Stimulated activated CD4-positive, alpha-beta T cell treated with anti-CD3 and anti-CD28 coated beads, Interleukin-1b, Interleukin-23, amount 100 ng/mL, for 1 hour (primary cell): ENCODE measurements at places on chromosomes 16 and 17.

- no peak for DNase-seq
Measured at GRCh38 chr17:41907185-41907556, 11.6 kb downstream of the ACLY start.

DNA sequence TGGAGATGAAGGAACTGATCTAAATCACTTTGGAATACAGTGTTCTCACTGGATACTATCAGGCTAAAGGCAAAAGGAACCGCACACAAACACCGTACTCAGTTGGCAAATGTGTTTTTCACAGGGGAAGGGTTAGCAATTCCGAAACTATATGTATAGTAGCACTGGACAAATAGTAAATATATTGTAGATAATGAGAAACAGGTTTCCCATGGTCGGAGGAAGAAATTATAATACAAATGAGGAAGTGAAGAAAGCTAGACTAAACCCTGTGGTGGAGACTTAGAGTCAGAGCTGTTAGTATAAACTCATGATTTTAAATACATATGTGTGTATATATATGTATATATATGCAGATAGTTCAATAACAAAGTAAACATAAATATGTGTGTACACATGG is 414.1 kb upstream of the SALL1 start:
- DNase-seq = no peak

- DNase-seq = no peak
Measured at GRCh38 chr17:78539781-78540180, 37.4 kb downstream of the DNAH17 start.

- DNase-seq = no peak
Measured at GRCh38 chr16:87412996-87413421, 20.9 kb downstream of the MAP1LC3B start.

GRCh38 chr17:79073706-79074088 is 927 bp upstream of the ENGASE start:
- no peak for DNase-seq

DNA sequence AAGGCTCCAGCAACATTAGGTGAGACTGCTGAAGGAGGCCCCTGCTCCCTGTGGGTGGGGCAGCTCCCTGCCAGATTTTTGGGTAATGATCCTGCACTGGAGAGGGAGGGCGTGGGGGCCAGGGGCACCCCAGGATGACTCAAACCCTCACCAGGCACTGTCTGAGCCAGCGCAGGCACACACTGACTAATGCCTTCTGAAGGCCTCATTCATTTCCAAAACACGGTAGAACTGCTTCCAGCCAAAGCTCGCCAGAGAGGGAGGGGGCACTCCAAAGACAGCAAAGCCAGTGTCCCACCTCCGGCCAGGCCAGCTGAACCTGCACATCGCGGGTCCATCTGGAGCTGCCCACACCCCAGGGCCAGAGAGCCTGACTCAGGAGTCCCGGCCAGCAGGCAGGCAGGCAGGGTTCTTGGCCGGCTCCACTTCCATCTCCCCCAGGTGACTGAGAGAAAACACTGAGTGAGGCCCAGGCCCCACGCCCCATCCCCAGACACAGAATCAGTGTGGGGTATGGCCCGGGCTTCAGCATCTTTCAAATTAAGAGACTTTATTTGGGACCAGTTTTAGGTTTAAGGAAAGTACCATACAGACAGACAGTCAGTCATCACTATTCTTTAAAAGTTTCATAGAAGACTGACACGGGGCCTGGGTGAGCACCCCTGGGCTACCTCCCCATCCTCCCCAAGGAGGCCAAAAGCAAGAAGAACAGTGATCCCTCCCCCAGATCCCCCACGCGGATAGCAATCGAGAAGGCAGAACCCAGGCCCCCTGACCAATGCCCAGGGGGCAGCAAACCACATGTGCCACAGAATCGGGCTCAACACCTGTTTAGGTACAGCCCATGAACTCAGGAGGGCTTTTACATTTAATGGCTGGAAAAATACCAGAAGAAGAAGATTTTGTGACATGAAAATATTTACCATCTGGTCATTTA is 2.3 kb downstream of the PIEZO1 start:
- DNase-seq = no peak

DNA sequence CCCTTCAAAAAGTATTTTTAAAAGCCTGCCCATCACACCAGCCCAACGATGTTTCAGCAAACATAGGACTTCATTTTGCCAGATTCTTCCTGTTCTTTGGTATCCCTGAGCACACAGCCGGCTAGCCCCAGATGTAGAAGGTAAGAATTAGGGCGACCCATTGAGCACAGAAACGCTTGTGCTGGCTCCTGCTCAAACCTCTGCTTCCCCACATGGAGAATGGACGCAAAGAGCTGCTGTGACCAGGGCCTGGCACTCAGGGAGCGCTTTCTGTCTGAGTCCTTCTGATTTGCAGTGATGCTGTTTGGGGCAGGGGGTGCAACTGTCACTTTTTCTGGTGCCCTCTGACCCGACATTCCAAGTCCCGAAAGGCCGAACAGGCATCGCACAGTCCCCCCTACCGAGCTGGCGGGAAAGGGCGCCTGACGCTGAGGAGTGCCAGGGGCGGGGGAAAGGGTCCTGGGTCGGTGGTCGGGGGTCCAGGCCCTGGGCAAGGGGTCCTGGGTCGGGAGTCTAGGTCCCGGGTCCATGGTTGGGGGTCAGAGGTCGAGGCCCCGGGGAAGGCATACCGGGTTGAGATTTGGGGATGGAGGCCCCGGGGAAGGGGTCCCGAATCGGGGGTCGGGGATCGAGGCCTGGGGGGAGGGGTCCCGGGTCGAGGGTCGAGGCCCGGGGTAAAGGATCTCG is 930 bp downstream of the CHMP1A start:
- DNase-seq = no peak

GRCh38 chr17:31558748-31559583 is 167.5 kb downstream of the RAB11FIP4 start:
- peak; percentile 47 for DNase-seq

DNA sequence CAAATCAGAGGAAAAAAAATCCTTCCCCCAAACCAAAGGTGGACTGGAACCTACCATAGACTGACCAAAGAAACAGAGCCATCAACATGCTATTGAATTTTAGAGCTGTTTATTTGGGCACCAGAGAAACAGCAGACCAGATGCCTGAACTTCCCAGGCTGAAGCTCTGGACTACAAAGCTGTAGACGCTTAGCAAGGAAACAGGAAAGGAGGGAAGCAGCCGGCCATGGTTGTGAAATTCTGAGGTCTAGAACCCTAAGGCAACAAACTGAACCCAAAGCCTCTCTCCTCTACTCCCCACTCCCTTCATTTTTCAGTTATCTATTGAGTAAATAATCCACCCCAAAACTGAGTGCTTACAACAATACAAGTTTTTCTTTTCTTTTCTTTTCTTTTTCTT is 45.4 kb upstream of the MEIOC start:
- no peak for DNase-seq

GRCh38 chr17:11643851-11644250 is 45.6 kb downstream of the DNAH9 start:
- DNase-seq = no peak

GRCh38 chr16:609316-609715 is 19.4 kb downstream of the RAB40C start:
- no peak for DNase-seq

DNA sequence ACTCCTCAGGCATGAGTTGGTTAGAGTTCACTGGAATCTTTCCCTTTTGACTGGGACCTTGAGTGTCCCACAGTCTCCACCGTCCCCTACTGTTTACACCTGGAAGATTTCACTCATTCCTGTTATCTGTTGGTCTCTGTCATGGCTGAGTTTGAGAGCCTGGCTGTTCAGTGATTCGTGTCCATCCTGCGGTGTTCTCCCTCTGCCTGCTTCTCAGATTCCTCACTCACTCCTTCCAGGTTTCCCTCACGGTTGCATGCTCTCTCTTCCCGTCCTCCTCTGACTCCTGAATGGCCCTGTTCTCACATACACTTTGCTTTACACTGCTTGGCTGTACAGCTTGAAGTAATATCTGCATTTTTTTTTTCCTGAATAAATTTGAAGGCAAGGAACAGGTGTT is 24.5 kb downstream of the OR1D5 start:
- DNase-seq = no peak

DNA sequence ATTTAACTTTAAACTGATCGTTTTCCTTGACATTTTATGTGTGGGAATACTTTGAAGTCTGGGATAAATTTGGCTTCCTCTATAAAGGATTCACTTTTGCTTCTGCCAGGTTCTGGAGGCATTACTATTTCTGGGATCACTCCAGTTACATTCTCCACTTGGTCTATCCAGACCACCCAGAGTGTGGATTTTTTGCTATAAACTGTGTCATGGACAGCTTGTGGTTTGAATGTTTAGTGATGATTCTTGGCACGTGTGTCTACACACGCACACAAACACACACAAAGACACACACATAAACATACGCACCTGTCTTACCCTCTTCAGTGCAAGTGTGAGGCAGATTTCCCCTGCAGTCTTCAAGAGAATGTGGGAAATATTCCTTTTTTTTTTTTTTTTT is 27.4 kb upstream of the MSI2 start:
- no peak for DNase-seq

DNA sequence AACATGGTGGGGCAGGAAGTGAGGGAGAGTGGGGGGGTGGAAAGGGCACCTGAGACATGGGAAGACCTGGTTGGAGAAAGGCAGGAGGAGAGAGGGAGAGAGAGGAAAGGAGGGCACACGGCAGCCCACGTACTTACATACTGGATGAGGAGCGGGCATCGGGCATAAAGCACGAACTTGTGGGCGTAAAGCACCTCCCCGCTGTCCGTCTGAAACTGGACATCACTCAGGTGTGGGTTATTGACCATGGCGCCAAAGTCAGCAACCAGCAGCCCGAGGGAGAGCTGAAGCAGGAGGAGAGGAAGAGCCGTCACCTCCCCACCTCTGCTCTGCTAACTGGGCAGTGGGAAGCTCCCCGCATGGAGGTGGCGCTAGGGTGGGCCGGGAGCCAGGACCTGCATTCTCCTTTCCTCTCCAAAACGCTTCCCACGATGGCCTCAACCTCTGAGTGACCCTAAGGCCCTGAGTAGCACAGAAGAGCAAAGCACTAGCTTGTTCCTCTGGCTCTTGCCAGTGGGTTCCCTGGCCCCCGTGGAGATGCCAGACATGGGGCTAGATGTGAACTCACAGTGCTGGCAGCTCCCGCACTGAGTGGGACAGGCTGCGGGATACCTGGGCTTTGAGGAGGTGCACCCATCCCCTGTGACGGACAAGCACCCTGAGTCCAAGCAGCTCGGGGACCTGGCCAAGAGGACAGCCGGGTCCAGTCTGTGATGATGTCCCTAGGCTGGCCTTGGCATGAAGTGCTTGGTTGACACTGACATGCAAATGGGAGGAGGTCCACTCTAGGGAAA is 16.9 kb downstream of the SLX4 start:
- DNase-seq = no peak

- no peak for DNase-seq
Measured at GRCh38 chr17:57236686-57237299, 19.5 kb upstream of the MSI2 start.

GRCh38 chr17:41586863-41587495 is at the start of gene KRT14:
TSS of gene KRT14 (minus strand) at chr17:41586895. CDS start at chr17:41586834, 61 bp downstream.
- DNase-seq = no peak

DNA sequence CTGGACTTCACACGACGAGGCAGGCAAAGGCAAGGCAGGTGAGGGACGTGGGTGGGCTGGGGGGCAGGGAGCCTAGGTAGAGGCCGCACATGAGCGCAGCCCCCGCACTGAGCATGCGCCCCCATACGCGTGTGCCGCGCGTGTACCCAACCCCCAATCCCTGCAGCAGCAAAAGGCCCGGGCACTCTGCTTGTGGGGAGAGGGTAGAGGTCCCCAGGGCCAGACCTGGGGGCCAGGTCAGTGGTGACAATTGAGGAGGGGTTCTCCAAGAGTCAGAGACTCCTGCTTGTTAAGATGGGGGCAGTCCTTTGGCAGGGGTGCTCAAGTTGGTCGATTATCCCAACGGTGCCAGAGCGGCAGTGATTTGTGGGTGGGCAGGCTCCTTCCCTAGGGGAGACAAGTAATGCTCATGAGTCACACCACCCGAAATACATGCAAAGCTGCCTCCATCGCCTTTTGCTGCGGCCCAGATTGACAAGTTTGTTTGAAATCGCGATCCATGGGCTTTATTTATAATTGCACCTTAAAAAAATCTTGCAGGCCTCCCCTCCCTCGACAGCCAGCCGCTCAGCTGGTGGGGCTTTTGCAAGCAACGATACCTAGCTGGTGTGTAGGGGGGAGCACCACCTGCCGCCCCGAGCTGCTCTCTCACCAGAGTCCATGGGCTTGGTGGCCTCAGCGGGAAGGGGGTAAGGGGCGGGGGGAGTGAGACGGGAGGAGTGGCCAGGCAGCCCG is 1.1 kb upstream of the GIT1 start:
- DNase-seq = no peak

DNA sequence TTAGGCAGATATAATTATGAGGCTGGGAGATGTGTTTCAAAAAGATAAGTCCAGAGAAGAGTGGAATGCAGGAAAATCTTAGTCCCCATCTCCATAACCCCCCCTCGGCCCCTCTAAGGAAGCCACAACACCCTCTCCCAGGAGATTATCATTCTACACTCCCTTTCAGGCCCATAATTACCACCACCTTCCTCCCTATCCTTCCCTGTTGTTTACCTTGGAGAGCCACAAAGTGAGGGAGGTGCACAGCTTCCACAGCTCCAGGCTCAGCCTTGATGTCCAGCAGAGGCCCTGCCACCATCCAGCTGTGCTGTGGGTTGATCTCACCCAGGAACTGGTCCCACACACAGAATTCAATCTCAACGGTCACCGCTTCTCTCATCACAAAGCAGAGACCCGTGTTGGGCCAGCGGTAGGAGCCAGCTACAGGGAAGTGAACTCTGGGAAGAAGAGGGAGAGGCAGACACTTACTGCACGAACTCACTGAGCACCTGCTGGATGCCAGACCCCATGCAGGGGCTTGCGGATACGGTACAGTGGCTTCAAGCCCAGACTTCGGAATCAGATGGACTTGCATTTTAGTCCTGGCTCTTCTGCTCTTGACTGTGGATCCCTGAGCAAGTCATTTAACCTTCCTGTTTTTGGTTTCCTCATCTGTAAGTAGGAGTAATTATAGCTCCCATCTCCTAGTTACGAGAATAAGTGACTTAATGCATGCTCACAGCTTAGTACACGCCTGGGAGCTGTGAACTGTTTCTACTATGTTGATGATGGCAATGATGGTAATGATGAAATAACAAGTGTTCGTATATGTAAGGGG is 44.1 kb downstream of the MIS12 start:
- no peak for DNase-seq

DNA sequence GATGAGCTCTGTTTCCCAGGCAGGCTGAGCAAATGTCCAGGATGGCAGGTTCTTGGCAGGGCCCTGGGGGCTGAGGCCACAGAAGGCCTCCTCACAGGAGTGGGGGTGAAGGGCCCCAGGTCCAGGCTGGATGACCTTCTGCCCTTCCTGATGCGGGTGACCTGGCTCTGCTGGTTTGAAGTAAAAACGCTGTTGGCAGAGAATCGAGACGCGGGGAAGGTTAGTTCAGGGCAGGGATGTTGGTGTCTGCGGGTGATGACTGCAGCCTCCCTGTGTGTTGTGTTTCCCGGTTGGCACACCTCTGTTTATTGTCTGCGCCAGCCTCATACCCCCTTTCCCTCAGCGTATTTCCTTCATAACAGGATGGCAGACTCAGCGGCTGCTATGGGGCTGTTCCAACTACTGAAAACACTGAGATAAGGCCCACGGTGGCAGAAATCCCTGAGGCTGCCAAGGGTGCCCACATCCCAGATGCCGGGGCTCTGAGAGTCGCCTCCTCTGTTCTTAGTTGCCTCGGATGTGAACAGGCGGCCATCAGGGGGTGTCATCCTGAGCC is 104.6 kb downstream of the METRNL start:
- no peak for DNase-seq

GRCh38 chr16:57091200-57091974 is 996 bp upstream of the CPNE2 start:
- no peak for DNase-seq

- DNase-seq = no peak
Measured at GRCh38 chr17:49210158-49211029, at the start of the genes ABI3 and GNGT2. TSS of gene ABI3 (plus strand) at chr17:49210707. CDS start at chr17:49210725, 18 bp downstream. TSS of gene GNGT2 (minus strand) at chr17:49210574. CDS start at chr17:49207422, 3,152 bp downstream.

GRCh38 chr16:85173146-85173980 is 61.1 kb upstream of the CIBAR2 start:
- no peak for DNase-seq
